ENCODE measurements at places on chromosomes 3 and 15.

GRCh38 chr3:66738625-66739365, 238.0 kb upstream of the LRIG1 start:
- DNase-seq, result peak; percentile 57

DNA sequence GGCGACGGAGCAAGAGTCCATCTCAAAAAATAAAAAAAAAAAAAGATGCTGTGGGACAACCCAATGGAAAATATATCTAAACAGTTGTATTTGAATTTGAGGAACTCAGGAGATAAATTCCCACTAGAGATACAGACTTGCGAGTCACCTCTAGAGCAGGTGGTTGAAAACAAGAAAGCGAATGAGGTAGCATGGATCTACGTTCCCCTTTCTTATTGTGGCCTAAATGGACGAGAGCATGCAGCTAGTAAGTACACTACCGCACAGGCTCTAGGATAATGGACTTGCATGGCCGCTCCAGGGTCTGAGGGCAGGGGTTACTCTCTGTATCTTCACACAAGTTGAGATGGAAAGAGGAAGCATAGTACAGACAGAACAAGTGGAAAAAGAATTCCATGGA, 63.5 kb upstream of the TGFBR2 start:
- DNase-seq, result no peak

DNA sequence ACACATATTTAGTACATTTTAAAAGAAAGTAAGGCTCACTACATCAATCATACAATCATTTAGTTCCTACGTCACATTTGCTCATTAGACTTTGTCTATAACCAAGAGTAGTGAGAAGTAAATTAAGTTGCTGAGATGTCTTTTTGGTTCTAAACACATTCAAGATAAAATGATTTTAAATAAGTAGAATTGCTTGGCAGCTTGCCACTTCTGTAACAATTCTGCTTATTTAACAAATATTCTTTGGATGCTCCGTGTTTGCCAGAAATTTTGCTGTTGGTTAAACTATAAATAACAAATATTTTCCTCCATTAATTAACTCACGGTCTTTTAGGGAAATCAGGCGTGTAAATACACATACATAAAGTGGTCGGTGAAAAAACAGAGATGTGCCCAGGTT, 18.3 kb downstream of the SUCNR1 start:
- no peak for DNase-seq

DNA sequence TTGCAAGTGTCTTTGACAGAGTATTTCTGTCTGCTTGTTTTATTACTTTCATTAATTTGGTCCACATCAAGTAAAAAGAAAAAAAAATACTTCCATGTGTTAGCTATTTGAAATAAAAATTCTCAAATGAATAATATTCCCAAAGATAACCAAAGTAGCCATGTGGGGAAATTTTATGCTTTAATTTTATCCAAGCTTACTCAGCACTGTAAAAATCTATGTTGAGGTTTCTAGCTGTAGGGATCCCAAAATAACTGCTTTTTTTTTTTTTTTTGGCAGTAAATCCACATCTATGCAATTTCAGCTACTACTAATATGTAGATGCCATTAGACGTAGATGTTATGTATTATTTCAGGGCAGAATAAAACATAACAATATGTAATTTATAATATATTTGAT, 35.4 kb upstream of the CNTN6 start:
- no peak for DNase-seq

DNA sequence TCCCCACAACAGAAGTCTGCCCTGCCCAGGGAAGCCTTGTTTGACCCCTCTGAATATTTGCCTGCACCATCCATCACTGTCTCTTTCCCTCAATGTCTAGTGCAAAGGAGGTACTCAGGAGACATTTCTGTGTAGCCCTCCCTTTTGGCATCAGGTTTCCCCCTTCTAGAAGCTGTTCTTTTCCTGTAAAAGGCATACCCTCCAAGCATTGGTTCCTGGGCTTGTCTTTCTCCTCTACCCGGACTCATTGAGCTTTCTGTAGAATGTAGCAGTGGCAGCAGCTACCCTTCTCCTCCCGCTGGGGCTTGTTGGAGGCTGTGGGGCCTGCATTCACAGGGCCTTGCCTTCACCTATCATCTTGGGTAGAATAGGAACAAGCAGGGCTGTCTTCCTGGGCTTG, 63.5 kb downstream of the CTDSPL start:
- no peak for DNase-seq

DNA sequence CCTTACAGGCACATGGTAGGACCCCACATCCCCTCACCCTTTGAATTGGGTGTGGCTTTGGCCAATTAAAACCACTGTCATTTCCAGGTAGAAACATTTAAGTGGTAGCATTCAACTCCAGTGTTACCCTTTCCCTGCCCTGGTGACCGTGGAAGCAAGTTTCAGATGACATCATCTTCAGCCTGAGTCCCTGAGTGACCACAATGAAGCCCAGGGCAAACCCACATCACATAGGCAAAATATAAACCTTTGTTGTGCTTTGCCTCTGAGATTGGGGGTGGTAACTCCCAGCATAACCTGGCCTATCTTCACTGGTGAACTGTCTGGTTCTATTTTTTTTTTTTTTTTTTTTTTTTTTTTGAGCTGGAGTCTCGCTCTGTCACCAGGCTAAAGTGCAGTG, 404.0 kb upstream of the WNT5A start:
- no peak for DNase-seq

GRCh38 chr3:157301755-157302154, 134.9 kb upstream of the PTX3 start:
- no peak for DNase-seq

DNA sequence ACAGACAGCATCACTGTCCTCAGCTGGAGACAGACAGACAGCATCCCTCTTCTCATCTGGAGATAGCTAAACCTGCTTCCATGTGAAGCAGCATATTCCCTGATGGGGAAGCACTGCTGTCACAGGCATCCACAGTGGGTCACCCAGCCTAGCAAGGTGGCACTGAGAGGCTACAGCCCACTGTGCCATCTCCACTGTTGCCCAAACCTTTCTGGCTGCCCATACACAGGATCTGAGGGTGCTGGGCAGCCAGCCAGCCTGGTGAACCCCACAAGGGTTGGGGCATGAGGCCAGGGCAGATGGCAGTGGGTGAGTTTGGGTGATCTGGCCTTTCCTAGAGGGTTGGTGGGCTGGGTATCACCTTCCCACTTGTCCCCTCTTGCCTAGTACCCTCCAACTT, 11.7 kb downstream of the CHST13 start:
- DNase-seq, result no peak

- no peak for DNase-seq
These were observed 631.8 kb downstream of the SQOR start for GRCh38 chr15:46266661-46267060.

- DNase-seq, result no peak
These were observed 124.8 kb downstream of the RBPMS2 start for GRCh38 chr15:64650552-64650951.

GRCh38 chr15:99989095-99989494, 255.9 kb upstream of the LYSMD4 start:
- no peak for DNase-seq

GRCh38 chr15:95987886-95988573, 342.5 kb upstream of the NR2F2 start:
- DNase-seq, result no peak

DNA sequence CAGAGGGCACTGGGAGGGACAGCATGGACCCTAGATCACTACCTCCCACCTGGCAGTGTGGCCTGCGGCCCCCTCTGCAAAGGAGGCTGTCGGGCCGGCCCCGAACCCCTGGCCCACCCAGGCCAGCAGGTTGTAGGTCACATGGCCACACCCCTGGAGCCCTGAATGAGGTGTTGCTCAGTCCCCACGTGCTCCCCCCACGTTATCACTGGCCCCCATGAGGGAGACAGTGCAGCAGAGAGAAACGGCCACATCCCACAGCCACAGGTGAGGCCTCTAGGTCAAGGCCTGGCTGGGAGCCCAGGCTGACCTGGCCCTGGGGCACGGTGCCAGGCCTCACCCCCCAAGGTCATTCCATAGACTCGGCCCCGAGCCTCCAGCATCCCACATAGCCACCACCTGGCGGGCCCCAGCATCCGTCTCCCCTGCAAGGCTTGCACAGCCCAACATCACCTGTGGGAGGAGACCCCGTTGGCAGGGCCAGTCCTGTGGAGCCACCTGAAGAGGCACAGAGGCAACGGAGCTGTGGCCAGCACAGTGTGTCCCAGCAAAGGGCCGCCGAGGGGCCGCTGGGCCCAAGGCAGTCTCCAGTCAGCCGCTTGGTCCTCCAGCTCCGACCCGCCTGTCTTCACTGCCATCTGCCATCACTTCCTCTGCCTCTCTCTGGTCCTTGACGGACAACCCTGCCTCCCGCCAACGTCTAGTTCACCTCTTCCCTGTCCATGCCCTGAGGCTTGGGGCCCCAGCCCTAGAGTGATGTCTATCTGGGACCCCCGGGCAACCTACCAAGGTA, 53.1 kb downstream of the DNAJB8 start:
- no peak for DNase-seq

GRCh38 chr15:68713874-68714273, 106.8 kb downstream of the ANP32A start:
- DNase-seq, result no peak

DNA sequence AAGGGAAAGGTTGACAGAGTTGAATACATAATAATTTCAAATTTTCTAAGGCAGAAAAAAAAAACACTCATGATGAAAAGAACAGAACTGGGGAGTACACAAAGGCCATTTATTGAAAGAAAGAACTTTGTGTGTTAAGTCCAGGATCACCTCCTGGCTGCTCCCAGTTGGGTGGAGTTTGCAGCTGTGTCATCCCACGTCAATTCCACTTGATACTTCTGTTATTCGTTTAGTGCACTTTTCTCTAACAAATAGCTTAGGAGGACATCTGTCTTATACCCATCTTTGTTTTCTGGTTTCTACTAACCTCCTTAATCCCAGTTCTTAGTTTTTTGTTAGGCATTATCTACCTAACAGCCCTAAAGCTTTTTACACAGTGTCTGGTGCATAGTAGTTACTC, 44.7 kb downstream of the SGO1 start:
- no peak for DNase-seq

GRCh38 chr15:100602823-100603393, 519 bp downstream of the ASB7 start:
- peak; percentile 12 for DNase-seq

DNA sequence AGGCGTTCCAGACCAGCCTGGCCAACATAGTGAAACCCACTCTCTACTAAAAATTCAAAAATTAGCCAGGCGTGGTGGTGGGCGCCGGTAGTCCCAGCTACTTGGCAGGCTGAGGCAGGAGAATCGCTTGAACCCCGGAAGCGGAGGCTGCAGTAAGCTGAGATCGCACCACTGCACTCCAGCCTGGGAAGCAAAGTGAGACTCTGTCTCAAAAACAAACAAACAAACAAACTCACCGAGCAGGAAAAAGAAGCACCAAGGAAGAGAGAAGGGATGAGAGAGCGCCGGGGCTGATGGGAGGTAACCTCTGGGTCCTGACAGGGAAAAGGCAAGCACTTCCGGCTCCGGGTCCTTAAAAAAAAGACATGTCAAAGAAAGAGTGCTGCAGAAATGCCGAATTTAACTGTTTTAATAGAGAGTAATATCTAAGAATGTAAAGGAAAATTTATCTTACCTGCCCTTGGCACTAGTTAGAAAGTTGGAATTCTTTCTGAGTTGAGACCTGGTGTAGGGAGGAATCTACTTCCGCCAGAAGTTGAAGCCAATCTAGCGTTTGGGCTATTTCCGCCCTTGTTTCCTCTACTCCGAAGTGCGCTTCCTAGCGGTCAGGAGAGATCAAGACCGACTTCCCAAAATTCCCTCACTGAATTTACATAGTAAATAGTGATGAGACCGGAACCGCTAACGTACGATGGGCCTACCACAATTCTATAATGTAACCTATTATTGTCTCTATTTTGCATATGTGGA, 29.1 kb downstream of the EFCAB12 start:
- peak; percentile 93 for DNase-seq

DNA sequence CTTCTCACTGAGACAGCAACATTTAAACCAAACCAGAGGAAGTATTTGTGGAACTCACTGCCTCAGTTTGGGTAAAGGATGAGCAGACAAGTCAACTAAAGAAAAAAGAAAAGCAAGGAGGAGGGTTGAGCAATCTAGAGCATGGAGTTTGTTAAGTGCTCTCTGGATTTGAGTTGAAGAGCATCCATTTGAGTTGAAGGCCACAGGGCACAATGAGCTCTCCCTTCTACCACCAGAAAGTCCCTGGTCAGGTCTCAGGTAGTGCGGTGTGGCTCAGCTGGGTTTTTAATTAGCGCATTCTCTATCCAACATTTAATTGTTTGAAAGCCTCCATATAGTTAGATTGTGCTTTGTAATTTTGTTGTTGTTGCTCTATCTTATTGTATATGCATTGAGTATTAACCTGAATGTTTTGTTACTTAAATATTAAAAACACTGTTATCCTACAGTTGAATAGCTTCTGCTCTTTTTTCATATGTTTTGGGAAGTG, 23.3 kb downstream of the CLDN18 start:
- DNase-seq, result no peak

DNA sequence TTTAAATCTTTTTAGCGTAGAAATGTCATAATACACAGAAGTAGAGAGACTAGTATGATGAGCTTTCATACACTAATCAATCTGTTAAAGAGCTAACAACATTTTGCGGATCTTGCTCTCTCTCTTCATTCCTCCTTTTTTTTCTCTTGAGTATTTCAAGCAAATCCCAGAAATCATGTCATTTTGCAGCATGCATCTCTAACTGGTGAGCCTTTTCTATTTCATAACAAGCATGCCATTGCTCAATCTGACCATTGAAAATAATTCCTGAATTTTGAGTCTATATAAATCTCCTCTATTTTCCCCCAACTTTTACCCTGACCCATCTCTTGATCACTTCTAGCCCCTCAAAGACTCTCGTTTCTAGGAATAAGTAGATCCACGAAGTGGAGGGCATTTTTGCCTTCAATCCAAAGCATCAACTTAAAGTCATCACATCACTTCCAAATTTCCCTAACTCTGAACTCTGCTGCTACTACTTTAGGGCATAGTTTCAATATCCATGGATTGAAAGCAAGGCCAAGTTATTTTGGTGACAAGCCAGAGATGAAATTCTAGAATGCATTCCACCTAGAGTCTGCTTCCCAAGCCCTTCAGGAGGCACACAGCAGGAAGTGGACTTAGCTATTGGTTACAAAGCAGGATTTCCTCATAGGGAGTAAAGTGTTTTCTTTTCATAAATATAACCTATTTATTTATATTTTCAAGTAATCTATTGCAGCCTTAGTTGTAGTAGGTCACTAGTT, 253.5 kb upstream of the ZPLD1 start:
- peak; percentile 58 for DNase-seq

GRCh38 chr3:76900596-76900995, 139.3 kb upstream of the ROBO2 start:
- DNase-seq, result no peak

DNA sequence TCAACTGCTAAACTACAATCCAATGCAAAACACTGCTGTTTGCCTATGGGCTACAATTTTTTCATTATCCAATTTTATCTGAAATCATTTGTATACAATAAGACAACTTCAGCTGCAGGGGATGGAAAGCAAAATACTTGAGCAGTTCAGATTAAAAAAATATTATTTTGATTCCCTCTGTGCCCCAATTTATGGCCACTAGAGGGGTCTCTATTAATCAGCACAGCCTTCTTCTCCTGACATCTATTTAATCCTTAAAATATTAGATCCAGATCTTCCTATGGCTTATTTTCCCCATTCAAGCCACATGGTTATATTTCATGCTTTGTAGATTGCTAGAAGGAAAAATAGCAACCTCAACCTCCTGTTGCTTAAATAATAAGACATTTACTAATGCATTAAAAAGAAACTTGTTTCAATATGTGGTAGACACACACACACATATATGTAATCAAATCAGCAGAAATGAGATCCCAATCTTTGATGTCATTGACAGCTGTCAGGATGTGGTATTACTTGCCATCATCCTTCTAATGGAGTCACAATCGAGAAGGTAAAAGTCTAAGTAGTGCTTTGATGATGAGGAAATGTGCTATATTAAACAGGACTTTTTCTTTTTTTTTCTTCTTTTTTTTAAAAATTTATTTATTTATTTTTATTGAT, 104.2 kb downstream of the P2RY1 start:
- no peak for DNase-seq

Data from PC-3 (cell line).